ENCODE measurements at places on chromosomes 7 and 10.

- no peak for DNase-seq
These were observed 44.3 kb downstream of the TCERG1L start for GRCh38 chr10:131266936-131267813.

DNA sequence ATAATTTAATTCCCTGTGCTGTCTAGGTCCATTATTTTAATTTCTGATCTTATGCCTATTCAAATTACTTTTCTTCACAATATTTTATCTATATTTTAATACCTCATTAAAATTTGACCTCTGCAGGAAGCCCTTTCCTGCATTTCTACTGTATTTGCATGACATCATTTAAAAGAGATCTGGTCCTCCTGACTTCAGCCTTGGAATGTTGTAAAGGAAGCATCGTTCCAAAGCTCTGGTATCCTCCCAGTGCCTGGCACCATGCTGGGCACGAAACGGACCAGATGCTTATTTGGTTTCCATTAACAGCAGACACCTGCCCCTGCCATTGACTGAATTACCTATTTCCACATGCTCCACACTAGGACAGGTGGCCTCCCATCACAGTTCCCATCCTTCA, 247.5 kb downstream of the KLF6 start:
- DNase-seq: no peak

DNA sequence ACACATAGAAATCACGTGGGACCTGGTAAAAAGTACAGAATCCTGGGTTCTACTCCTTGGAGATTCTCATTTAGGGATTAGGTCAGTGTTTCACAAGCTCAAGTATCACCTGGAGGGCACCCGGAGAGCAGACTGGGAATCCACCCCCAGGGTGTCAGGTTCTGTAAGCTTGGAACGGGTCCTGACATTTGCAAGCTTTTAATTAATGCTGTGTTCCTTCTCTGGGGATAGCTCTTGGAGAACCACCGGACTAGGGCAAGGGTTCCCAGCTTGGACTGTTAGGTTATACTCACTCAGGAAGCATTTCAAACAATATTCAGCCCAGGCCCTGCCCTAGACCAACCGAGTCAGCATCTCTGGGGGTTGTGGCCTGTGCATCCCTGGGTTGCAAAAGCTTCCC, 23.0 kb downstream of the TCF7L2 start:
- DNase-seq: no peak

DNA sequence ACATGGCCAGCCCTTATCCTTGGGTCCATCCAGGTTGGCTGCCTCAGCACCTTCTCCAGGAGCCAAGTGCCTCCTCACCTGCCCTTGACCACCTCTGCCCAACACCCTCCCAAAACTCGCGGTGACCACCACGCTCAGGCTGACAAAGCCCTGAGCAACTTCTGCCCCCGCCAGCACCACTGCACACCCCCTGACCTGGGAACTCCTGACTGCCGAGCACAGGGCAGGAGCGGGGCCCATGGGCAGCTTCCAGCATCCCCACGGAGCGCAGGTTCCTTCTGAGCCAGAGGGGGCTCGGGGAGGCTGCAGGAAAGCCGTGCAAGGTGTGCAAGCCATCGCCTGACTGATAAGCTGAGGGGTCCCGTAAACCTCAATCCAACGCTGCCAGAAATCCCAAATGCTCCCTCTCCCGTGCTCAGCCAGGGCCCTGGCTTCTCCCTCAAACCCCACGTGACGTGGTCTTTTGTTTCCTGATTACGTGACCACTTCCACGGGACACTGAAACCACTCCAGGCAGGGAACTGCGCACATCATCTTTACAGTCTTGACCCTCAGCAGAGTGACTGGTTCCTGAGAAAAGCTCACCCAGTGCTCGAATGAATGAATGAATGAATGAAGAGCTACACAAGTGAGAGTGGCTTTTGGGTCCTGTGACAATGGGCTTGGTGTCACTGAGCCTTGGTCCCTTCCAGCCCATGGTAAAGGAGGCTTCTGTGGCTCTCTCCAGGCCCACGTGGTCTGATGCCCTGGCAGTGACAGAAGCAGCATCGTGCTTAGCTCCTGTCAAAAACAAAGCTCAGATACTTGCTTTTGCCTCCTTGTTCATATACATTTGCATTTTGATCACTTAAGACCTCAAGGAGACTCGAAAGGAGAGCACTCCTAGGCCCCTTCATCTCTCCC, 249.8 kb upstream of the PPP2R2D start:
- DNase-seq: no peak

DNA sequence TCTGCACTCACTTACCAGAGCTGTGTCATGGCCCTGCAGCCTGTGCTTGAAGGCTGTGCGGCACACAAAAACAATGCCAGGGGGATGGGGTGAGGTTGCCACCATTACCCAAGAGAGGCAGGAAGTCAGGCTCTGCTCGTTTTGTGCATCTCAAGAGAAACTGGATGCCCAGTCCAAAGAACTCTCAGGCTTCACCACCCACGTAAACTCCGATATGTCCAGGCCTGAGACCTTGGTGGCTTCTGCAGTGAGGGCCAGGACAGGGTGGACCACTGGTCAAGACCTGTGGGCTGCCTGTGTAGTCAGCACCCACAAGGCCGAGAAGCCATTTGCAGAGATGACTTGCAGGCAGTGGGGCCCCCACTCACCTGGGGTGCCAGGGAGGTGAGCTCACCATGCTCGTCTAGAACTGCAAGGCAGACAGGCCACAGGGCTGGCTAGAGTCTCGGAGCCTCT, 54.7 kb upstream of the EBF3 start:
- no peak for DNase-seq

DNA sequence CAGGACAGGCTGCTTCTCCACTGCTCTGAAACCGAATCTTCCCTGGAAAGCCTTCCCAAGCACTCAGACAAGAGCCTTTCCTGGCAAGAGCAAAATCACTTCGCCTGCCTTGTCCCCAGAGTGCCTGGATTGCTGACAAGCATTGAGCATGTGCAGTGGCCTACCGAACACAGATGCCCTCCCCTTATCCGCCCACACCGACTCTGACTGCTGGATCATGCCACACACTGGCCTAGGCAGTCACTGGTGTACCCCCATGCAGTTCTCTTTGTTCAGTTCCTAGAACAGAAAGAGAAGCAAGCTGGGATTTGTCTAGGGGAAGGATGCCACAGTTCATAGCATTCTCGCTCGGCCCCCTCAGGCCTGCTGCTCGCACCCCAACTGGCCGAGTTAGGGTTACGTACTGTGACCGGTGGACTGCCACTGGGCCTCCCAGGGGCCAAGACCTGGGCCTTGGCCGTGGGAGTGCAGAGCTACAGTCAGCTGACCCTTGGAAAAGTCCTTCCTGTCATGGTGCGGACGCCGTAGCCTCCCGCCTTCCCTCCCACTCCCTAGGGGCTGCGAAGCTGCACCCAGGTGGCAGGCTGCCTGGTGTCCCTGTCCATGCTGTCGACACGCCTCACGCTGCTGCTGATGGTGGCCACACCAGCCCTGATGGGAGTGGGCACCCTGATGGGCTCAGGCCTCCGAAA, 6.9 kb downstream of the ABCB8 start:
- no peak for DNase-seq

DNA sequence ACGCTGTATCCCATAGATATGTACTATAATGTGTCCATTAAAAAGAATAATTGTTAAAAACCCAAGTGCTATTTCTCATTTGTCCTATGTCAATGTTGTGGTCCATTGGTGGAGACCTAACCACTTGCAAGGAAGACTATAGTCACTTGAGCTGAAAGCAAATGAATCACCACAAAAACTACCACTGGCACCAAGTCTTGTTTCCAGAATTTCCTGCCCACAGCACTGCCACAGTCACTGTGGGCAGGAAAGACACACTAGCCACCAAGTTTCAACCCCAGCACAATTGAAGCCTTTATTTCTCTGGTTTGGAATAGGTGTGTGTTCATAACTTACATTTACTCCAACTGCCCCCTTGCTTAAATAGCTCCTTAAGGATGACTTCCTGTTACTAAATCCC, 12.4 kb downstream of the DIP2C start:
- DNase-seq: no peak

DNA sequence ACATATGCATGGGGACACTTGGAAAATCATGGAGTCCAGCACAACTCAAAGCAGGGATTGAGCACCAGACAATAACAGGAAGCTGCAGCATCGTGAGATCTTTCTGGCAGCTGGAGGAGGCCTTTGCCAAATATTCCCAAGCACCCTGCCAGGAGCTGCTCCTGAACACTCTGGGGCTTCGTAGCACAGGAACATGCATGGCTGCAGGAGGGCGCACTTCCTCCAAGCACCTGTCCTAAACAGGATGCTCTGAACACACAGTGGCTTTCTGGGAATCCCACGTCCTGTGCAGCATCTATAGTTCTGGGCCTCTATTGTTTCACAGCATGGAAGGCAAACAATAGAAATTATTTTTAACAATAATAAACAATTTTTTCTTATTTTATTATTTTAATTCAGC, 4.1 kb downstream of the ABLIM1 start:
- DNase-seq: no peak

DNA sequence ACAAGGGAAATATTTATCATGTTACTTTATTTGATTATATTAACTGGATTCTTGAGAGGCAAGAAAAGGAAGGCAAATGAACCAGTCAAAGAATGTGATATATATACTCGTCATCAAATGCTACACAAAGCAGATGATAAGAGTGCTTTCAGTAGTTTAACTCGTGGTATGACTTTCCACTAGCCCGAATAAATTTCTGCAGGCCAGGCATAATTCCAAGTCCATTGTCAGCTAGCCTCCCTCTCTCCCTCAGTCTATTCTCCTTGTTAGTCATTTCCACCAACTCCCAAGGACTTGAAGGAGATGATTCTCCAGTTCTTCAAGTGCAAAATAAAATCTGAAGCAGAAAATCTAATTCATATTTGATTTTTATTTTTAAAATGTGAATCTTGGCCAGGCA, 190.5 kb downstream of the GLI3 start:
- no peak for DNase-seq

Data from stimulated activated CD8-positive, alpha-beta memory T cell treated with anti-CD3 and anti-CD28 coated beads, Interleukin-15, amount 100 ng/mL, for 4 hours (primary cell).